Cortex of kidney (tissue), 1 donor: ENCODE measurements at places on chromosomes 1 and 21.

DNA sequence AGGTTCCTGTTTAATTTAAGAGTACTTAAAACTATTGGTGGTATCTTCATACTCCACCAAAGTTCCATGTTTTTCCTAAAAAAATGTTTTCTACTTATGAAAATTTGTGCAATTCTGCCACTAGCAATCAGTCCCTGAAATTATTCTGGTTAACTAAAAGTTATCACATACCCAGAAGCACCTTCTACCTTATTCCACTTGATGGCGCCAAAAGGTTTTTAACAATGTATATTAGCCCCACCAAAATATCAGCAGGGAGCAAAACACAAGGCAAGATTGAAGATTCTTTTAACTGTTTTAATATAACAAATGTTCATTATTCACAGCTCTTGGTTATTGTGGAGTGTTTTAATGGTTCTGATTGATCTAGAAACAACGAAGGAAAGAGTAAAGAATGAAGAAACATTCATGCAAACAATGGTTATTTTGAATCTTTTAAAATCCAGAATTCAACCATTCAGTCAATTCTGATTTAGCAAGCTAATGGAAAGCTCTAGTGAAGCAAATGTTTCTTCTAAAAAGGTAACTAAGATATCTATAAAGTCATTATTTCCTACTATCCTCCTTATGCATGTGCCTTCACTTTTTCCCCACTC lies 67.2 kb downstream of the TTLL7 start:
- DNase-seq, result no peak

- no peak for DNase-seq
These were observed 594.7 kb upstream of the CAMK1G start for GRCh38 chr1:208988811-208989222.

DNA sequence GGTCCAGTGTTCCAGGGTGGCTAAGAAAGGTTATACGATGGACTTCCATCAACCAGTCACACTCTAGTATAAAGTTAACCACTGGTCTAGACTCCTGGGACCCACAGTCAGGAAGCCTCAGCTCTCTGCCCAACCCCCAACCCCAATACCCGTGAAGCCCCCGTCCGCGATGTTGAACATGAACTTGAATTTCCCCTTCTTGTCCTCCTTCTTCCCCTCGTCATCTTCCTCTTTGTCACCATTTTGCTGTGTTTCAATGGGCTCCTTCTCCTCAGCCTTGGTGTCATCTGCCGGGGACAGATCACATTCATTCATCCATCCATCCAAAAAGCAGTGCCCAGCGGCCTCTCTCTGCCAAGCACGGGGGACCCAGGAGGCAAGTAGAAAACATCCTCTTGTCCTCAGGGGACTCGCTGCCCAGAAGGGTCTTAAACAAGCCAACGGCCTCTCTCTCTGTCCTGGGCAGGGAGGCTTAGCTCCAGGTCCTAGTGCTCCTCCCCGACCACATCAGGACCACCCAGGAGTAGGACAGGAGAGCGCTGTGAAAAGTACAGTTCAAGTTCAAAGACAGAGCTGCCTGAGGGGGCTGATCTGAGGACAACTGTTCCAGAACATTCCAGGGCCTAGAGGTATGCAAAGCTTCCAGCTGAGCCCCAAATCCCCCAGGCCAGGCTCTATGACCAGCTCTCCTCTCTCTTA lies 66.5 kb downstream of the KCNAB2 start:
- no peak for DNase-seq

GRCh38 chr1:198776602-198777029 lies 137.8 kb downstream of the PTPRC start:
- DNase-seq, result no peak

DNA sequence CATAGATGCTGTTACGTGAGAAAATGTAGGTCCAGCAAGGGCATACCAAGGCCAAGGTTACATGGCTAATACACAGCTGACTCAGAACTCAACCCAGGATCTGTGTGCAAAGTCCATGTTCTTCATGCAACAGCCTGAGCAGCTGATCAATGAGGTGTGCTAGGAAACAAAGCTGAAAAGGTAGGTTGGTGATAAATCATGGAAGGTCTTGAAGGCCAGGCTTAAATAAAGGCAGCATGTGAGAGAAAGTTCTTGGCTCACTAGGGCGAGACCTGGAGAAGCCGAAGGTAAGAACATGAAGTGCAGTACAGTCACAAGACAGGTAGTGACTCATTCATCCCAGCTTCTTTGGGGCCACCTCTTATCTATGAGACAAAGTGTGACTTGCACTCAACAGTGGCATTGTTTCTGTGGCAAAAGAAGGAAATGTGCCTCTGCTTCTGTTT lies 33.4 kb downstream of the TLR5 start:
- no peak for DNase-seq

DNA sequence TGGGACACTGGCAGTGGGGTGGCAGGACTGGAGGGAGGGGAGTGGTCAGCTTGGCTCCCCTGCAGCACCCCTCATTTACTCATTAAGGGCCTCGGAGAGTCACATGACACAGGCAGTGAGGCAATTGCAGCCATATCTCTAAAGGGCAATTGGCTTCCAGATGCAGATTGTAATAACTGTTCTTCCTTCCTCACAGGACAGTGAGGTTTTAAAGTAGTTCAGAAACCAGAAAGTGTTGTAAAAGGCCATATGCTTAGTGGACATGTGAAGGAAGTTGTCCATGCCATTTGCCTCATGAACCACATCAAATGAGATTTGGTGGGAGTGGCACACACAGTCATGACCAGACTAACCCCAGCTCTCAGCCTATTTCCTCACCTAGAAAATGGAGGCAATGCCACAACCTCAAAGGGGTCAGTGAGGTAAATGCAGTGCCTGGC lies 11.1 kb downstream of the MTX1 start:
- DNase-seq, result no peak

GRCh38 chr1:31183927-31184554 lies 55.6 kb downstream of the NKAIN1 start:
- no peak for DNase-seq

DNA sequence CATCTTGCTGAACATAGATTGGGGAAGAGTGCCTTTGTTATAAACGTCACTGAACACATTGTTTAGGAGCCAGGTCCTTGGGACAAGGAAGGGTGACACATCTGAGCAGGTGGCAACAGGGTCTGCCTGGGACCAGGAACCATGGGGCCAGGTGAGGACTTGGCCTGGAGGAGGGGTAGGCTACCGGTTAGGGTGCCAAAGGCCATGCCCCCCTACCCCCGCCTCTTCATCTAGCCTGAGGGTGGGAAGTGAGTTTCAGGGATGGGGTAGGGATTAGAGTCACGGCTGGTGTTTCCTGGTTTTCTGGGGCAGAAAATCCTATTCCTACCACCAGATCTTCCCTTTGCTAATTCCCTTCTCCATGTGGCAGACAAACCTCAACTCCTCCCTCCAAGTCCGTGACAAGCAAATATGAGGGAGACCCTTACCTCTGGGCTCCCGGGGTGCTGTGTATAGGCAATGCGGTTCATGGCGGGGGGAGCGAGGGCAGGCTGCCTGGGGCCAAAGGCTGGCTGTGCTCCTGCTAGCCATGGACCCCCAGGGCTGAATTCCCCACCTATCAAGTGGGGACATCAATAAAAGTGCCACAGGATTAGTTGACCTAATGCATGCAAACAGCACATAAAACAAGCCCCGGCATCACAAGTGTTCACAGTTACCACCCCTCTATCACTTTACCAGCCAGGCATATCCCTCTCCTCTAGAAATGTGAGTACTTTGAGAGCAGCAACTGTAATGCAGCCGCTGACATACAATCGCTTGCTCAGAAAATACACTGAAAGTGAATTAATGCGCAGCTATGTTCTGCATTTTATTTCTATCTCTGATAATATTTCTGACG lies 14.5 kb downstream of the CD247 start:
- DNase-seq, result no peak

GRCh38 chr1:23478896-23479665 lies 4.9 kb downstream of the ASAP3 start:
- DNase-seq, result no peak

DNA sequence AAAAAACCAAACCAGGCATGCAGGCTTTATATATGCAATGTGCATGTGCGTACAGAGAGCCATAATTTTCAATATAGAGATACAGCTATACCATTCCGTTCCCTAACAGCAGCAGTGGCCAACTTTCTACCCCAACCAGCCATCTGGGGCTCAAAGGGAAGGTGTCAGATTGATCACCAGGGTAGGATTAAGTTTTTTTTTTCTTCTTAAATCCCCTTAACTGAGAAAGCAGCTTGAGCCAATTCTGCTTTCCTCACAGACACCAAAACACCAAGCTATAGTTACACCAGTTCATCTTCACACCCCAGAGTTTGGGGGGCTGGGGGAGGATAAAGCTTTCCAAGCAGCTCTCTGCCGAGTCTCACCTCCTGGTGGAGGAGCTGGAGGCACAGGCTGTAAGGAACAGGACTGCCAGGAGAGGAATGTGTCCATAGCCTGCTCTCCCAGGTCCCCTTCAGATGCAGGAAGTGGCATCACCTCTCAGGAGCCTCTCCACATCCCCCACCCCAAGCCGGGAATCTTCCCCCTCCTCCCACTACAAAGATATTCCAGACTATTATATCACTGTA lies 87.9 kb downstream of the SSBP3 start:
- no peak for DNase-seq

DNA sequence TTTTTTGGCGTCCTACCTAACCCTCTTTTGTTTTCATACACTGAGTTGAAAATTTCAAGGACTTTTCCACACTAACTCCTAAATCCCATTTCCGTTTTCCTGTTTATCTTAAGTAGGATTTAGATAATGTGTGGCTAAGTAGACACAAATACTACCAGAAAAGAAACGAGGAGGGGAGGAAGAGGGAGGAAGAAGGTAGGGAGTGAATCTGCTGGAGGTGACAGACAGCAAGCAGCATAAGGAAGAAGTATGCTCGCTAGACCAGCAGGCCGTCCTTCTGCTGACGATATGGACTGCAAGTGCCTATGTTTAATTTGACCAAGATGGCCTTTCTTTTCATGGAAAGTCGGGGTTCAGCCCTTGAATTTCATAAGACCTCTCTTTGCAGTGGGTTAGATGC lies 256.9 kb upstream of the RAB4A start:
- DNase-seq, result no peak

DNA sequence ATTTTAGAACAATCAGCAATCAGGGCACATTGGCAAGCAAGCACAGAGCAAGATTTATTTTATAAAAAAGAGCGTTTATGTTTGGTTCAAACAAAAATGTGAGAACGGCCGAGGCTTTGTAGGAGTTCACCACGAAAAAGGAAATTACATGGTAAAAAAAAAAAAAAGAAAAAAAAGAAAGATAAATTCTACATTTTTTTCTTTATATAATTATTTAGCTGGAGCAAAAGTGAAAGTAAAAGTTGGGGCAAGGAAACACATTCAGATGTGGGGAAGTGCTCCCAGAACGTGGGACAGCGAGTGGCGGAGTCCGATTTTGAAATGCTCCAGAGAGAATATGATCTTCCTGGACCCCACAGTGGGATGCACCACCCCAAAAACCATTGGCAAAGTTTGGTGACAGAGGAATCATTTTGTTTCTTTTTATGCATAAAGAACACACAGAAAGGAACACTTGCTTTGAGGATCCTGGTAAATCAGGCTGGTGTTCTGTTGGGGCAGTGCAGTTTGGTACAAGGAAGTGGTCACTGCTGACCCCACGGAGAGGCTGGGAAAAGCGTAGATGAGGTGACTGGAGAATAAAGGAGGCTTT lies 16.3 kb upstream of the ATP5PO start:
- no peak for DNase-seq

GRCh38 chr1:170660281-170660713 lies 3.6 kb upstream of the PRRX1 start:
- no peak for DNase-seq

DNA sequence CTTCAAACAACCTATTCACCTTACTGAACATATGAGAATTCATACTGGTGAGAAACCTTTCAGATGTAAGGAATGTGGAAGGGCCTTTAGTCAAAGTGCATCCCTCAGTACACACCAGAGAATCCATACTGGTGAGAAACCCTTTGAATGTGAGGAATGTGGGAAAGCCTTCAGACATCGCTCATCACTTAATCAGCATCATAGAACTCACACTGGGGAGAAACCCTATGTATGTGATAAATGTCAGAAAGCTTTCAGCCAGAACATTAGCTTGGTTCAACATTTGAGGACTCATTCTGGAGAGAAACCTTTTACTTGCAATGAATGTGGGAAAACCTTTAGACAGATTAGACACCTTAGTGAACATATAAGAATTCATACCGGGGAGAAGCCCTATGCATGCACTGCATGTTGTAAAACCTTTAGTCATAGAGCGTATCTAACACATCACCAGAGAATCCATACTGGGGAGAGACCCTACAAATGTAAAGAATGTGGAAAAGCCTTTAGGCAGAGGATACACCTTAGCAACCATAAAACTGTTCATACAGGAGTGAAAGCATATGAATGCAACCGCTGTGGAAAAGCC lies 13.2 kb upstream of the EXO5 start:
- no peak for DNase-seq

GRCh38 chr1:115854005-115854404 lies 13.1 kb upstream of the NHLH2 start:
- no peak for DNase-seq

DNA sequence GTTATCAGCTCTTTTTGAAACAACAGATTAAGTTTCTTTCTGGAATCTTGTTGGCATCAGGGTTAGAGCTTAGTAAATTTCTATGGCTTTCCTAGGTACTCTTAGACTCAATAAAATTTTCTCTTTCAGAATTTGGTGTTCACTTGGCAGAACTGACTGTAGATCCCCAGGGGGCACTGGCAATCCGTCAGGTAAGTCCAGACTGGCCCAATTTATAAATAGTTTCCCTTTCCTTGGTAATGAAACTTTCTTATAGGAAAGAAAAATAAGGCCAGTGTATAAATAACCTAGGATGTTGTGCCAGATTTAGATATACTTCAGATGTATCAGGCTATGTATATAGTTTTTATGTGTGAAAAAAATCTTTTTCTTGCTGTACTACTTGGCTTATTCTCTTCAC lies 18.2 kb downstream of the IPO9 start:
- no peak for DNase-seq

- DNase-seq, result no peak
These were observed 1.1 kb upstream of the ABCD3 start for GRCh38 chr1:94416901-94417727.

DNA sequence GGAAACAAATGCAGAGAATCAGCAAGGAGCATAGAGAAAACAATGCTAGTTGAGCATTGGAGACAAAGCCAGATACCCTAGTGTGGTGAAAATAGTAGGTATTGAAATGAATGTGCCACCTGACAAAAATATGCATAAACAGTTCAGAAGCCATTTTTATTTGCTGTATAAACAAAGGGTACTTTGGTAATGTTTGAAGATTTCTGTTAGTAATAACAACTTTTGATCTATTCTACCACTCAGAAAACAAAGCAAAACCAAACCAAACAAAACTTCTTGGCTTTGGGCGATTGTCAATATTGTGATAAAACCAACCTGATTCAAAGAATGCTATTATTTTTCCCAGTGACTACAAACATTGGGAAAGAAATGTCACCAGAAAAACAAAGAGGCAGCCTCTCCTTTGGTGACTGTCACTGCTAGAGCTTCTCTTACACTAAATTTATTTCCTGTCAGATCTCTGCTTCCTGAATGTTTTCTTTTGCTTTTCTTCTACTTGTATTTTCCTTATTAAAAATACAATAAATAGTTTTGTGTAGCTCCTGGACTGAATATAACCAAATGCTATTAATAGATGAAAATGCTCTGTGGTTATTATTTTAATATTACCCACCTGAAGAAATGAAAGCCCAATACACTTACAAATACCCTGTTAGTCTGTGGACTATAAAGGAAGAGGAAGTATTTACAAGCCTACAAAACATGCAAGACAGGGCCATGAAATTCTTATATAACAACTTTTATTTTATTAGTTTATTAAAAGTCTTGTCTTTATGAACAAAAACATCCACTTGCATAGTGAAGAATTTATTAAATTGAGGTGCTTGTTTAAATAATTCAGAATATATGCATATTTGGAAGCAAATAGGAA lies 5.7 kb downstream of the ATP6V1G3 start:
- no peak for DNase-seq
